ENCODE measurements at places on chromosomes 3 and 15. TPM values are rescaled to one million over a fixed set of nuclear protein-coding genes. Genes with fewer than 3 reads are reported as not detected.

The LRRC31 gene
- polyA plus RNA-seq: not detected

The STARD9 gene
- polyA plus RNA-seq: 11.1 TPM

DNA sequence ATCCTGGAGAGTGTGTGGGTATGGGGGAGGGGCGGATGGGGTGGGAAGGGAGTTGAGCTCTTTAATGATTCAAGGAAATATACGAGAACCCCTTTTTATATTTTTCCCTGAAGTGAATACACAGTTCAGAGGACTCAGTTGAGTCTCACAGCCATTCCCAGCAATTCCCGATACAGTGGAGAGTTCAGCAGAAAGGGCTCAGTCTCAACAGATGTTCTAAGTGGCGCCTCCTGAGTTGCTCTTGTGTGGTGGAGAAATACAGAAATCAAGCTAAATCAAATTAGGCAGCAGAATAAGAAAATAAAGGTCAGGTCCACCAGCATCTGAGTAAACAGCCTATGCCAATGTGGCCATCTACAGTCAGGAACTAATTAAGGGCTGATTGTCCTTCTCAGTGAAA lies 372.1 kb downstream of the NR2F2 start:
- no peak for DNase-seq

- no peak for DNase-seq
These were observed 45.7 kb upstream of the MYZAP start for GRCh38 chr15:57545995-57546394.

GRCh38 chr3:148102156-148102555 lies 595.5 kb upstream of the AGTR1 start:
- no peak for DNase-seq

- no peak for DNase-seq
These were observed 37.5 kb downstream of the SETMAR start for GRCh38 chr3:4340411-4341335.

All from heart left ventricle (tissue), 16 donors.